Neural progenitor cell (in vitro differentiated cells): ENCODE measurements at places on chromosomes 7 and 10.

- no peak for DNase-seq
Measured at GRCh38 chr10:55519264-55519663, 718.2 kb upstream of the PCDH15 start.

DNA sequence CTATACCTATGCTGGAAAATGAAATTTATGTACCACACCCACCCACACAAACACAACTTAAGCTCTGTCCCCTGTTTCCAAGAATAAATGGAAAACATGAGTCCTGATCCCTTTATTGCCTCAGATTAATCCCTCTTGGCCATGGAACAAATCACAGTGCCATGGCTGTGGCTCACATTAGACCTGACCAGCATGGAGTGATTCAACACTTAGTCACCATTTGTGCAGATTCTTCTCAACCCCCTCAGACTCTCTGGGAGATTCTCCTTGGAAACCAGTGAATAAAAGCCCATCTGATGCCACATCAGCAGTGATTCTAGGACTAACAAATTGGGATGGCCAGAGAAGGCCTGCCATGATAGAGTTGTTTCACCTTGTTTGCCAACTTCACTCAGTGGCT, 204.4 kb upstream of the TMEM72 start:
- no peak for DNase-seq

- no peak for DNase-seq
Measured at GRCh38 chr7:75729851-75730274, 8.9 kb downstream of the HIP1 start.

- DNase-seq: no peak
Measured at GRCh38 chr7:116071629-116072028, 41.1 kb upstream of the TFEC start.

GRCh38 chr10:11264296-11265048, 246.8 kb downstream of the CELF2 start:
- no peak for DNase-seq
